ENCODE measurements at places on chromosomes 11 and 22.

- no peak for DNase-seq
These were observed 44.3 kb downstream of the OR4D9 start for GRCh38 chr11:59555601-59556114.

DNA sequence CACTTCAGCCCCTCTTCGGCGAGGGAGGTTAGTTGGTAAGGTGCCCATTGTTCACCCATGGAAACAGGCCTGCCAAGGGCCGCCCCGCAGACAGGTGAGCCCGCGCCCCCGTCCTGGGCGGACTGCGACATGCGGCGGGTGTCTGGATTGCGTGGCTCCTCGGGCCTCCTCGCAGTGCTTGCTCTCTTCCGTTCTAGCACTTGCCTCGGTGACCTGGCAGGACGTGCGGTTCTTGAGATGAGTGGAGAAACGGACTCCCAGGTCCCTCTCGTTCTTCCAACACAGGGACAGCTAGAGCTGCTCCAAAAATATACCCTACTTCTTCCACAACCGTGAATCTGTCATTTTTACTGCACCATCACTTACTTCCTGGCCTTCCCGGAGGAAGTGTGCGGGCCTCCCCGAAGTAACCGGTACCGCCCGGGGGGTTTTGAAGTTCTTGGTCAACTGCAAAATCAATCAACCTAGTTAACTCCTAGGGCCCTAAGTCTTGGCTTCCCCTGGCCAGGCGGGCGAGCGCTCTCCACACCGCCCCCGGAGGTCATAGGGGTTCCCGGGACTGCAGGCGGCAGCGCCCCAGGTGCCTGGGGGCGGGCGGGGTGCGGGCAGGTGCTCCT lies 745 bp upstream of the ZBTB44 start:
- DNase-seq, result peak; percentile 52

GRCh38 chr11:32643526-32643925 lies 59.9 kb downstream of the EIF3M start:
- no peak for DNase-seq

- no peak for DNase-seq
These were observed 95.1 kb downstream of the CELSR1 start for GRCh38 chr22:46442217-46442853.

DNA sequence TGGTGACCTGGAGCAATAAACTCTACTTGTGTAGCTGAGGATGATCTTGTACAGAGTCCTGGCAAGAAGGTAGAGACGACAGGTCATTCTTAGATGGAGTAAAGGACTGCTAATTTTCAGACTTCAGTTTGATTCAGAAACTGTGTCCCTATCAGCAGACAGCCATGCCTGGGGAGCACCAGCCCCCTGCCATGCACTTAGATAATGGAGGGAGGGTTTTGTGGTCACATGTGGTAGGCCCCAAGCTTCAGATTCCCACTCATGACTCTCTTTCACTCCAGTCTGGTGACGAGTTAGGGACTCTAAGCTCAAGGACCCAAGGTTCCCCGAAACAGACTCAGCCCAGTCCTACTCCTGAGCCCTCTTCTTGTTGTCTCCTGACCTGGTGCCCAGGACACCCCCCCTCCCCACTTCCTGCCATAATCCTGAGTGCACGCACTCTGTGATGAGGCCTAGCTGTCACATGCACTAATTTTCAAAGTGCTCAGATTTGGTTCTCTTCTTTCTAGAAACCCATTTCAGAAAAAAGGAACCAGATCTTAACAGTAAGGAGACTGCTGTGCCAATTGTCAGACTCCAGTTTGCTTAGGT lies 10.2 kb upstream of the AMPD3 start:
- no peak for DNase-seq

- DNase-seq, result no peak
These were observed 15.6 kb downstream of the APOL4 start for GRCh38 chr22:36185828-36186624.

- no peak for DNase-seq
These were observed 364.4 kb upstream of the LUZP2 start for GRCh38 chr11:24132471-24132870.

- DNase-seq, result peak; percentile 90
These were observed 62.7 kb upstream of the NECTIN1 start for GRCh38 chr11:119791701-119792151.

All from NCI-H69 (cell line).